ENCODE measurements at places on chromosomes 7 and 10. TPM values are rescaled to one million over a fixed set of nuclear protein-coding genes. Genes with fewer than 3 reads are reported as not detected.

FAM13C gene
- total RNA-seq = 1.8 TPM

ASB10 gene
- total RNA-seq = not detected

H2BK1 gene
- total RNA-seq = not detected

GALNT17 gene
- 72.3 TPM for total RNA-seq

NRG3 gene
- total RNA-seq = 0.62 TPM

LRRD1 gene
- not detected for total RNA-seq

GTF2IRD1 gene
- 21.1 TPM for total RNA-seq

All from H7 (cell line).